ENCODE measurements at places on chromosomes 12 and 14.

DNA sequence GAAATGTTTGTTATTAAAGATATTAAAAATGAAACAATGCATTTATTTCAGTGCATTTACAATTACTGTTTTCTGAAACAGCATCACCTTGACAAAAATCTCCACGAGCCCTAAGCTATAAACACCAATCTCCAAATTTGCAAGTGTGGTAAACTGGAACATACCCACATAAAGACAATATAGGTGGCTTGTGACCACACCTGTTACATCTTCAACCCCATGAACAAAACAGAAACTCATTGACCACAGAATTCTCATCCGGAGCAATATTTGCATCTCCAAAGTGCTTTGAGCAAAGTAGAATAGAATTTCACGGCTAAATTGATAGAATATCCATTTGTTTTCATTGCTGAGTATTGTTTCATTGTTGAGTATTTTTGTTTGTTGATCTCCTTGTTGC, 375.2 kb upstream of the FLRT2 start:
- no peak for DNase-seq

- no peak for DNase-seq
Measured at GRCh38 chr14:103679351-103679750, 35.9 kb downstream of the XRCC3 start.

- DNase-seq, result no peak
Measured at GRCh38 chr12:20420557-20420956, 52.2 kb downstream of the PDE3A start.

- DNase-seq, result no peak
Measured at GRCh38 chr14:101948666-101949216, 15.6 kb upstream of the DYNC1H1 start.

DNA sequence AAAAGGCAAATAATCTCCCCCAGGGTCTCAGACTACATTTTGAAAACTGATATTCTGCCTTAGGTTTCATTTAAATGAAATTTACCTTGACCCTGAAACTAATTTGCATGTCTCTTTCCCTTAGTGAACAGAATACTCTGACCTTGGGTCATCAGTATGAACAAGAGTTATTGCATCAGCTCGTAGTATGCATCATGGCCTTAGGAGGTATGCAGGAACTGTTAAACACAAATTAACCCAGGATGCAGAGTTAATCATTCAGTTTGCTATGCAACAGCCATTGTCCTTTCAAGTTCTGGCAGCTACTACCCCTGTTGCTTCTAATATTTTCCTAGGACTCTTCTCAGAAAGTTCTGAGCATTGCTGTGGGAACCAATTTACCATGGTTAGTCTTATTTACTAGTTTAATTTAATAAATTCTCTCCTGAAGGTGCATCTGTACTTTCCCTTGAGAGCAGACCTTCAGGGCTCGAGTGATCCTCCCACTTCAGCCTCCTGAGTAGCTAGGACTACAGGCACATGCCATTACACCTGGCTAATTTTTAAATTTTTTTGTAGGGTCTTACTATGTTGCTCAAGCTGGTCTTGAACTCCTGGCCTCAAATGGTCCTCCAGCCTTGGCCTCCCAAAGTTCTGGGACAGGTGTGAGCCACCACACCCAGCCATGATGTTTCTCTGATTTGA, 126.7 kb downstream of the TTC6 start:
- no peak for DNase-seq

DNA sequence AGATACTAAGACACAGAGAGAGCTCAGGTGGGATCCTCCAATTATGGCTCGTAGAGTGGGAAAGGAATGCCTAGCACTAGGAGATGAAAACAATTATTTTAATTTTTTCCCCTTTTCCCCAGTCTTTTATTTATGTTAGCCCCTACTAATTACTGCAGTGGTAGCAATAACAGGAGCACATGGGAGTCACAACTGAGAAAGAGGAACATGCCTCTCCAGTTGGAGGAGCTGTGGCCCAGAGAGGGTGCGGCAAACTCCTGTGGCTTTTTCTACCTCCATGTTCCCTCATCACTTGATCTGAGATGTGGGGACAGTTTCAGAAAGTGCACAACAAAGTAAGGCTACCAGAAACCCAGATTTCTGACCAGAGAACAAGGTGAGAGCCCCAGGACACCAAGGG, 25.9 kb upstream of the POC1B start:
- no peak for DNase-seq

DNA sequence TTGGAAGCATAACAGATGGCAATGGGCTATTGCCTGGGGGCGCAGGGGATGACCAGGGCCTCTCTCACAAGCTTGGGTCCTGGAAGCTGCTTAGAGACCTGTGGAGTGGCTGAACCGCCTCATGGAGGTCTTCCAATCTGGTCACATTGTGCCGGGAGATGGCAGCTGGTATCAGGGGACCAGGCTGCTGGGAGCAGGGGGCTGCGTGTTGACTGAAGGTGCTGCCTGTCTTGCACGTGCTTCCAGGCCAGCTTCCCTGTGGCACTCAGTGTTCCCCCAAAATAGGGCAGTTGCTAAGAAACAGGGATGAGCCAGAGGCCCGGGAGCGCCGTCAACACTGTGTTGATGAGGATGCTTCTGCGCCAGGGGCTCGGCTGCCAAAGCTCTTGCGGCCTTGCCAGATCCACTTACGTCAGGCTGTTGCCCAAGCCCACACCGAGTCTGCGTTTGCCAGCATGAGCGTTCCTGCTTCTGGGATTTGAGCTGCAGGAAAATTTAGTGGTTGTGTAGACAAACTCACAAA, 39.8 kb downstream of the ELK3 start:
- no peak for DNase-seq

GRCh38 chr12:24565300-24565699, 383.6 kb downstream of the BCAT1 start:
- no peak for DNase-seq

Measured in cortex of kidney (tissue), 1 donor.